AML-193 (cell line): ENCODE measurements at places on chromosomes 4 and X.

GRCh38 chr4:145266881-145267280, 86.5 kb upstream of the OTUD4 start:
- DNase-seq = no peak

- DNase-seq = no peak
These were observed 335.8 kb downstream of the PABPC4L start for GRCh38 chr4:133865612-133866327.

- no peak for DNase-seq
These were observed 270.1 kb upstream of the LDB2 start for GRCh38 chr4:17168571-17168970.

DNA sequence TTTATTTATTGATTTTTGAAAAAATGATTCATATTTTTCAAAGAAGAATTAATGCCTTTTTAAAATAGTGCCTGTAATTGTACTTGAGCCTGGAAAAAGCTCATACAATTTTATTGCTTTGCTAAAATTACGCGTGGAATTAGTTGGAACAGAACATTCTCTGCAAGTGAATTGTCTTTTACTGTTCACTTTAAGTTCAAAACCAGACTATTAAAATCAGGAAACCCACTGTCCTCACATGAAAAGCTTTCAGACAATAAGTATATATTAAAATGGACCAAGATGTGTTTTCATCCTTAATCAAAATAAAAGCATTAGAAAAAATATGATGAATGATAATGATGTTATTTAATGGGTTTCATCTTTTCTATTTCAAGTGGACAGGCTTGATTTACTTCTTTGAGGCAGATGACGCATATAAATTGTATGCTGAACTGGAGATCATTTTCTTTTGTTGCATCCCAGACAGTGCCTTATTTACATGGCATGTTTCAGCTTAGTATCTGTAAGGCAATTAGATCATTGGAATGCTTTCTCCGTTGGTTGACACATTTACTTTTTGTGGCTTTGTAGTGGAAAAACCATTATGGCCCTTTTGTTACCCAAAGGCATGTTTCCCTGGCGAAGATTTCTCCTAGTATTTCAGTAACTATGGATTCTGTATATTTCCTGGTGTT, 299.0 kb upstream of the MAGEC2 start:
- no peak for DNase-seq

DNA sequence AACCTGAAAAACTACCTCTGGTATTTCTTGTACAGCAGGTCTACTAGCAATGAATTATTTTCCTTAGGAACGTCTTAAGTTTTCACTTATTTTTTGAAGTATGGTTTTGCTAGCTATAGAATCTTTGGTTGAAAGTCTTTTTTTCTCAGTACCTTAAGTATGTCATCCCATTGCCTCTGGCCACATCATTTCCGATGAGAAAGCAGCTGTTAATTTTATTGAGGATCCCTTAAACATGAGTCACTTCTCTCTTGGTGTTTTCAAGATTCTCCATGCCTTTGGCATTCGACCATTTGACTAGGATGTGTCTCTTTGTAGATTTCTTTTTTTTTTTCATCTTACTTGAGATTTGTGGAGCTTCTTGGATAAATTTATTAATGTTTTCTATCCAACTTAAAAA, 803.8 kb upstream of the AMOT start:
- DNase-seq = no peak

- DNase-seq = no peak
These were observed 75.3 kb upstream of the RAPGEF2 start for GRCh38 chr4:159027535-159027934.

DNA sequence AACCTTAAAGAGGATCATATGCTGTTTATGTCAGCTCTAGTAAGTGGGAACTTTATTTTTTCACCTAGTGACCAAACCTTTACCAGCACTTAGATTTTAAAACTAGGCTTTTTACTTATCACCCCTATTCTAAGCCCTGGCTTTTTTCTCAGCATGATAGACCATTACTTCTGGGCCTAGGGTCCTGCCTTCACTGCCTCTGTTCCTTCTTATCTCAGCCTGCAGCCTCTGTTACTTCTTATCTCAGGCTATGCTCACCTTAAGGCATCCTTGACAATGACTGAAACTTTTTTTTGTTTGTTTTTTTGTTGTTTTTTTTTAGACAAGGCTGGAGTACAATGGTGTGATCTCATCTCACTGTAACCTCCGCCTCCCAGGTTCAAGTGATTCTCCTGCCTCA, 59.6 kb downstream of the TMEM154 start:
- DNase-seq = no peak

DNA sequence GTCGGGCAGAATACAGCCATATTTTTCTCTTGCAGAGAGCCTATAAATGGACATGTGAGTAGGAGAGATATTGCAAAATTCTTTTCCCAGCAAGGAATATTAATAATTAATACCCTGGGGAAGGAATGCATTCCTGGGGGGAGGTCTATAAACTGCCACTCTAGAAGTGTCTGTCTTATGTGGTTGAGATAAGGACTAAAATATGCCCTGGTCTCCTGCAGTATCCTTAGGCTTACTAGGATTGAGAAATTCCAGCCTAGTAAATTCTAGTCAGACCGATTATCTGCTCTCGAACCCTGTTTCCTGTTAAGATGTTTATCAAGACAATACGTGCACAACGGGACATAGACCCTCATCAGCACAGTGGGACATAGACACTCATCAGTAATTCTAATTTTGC, 872.6 kb downstream of the FSTL5 start:
- DNase-seq = no peak

DNA sequence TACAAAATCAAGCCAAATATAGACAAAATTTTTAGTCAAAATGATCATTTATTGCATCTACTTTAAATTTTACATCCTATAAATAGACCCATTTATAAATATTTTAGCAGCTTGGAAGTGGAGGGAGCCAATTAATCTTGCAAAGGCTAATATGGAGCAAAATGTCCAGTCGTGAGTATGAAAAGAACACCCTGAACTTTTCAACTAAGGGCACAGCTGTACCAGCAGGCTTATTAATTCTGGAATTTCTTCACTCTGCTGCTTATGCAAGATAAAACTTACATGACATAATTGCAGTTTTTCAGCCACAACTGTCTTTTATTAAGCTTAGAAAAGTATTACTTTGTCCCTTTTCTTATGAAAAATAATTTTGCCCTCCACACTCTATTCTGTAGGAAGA, 22.9 kb upstream of the USP53 start:
- peak; percentile 2 for DNase-seq

DNA sequence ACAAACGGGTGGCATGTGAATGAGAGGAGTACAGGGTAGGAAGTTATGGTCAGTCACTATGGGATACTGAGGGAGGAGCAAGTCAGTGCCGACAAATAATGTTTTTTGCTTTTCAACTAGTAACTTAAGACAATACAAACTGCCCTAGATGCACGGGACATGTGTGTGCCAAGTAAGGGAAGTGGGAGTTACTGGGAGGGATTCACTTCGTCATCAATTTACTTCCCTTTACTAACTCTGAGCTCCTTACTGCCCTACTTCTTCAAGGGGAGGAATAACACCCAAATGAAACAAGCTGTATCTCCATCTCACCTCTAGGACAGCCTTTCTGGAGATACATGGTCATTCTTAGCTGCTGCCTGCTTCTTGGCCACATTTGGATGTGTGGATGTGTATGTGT, 97.7 kb downstream of the DGKK start:
- DNase-seq = no peak

- no peak for DNase-seq
These were observed 45.3 kb upstream of the SHOX start for GRCh38 chrX:585115-585808.

DNA sequence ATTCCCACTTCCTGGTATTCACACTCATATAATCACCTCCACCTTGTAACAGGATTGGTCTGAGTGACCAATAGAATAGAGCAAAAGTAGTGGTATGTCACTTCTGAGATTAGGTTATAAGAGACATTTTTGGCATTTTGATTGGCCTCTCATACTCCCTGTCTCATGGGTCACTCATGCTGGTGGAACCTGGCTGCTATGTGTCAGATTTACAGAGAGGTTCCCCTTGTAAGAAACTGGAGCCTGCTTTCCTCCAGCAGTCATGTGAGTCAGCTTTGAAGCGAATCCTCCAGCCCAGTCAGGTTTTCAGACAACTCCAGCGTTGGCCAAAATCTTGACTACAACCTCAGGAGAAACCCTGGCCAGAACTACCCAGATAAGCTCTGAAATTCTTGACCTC, 2.6 kb upstream of the OTUD4 start:
- DNase-seq = no peak

- DNase-seq = no peak
These were observed 193.6 kb downstream of the SOWAHB start for GRCh38 chr4:76704133-76704881.

- DNase-seq = no peak
These were observed 35.7 kb downstream of the ADH5 start for GRCh38 chr4:99052902-99053301.

DNA sequence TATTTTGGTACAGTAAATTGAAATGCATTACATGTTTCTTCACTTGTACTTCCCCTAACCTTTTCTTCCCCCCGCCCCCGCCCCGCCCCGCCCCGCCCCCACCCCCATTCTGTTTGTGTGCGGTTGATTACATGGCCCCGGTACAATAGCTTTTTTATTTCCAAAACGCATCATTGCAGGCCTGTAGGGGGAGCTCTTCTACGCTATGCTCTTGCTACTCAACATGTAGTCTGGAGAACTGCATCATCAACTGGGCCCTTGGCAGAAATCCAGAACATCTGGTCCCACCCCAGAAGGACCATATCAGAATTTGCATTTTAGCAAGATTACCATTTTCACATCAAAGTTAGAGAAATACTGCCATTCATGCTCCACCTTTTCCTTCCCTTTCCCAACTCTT, 333.3 kb upstream of the DDX53 start:
- peak; percentile 10 for DNase-seq
